ENCODE measurements at places on chromosomes 3 and 15.

- DNase-seq: no peak
Observed at GRCh38 chr15:91075739-91076138, 24.3 kb upstream of the SV2B start.

GRCh38 chr3:192082730-192083660 lies 622.0 kb downstream of the PYDC2 start:
- DNase-seq: no peak

GRCh38 chr3:13547591-13548371 lies 1.1 kb upstream of the FBLN2 start:
- no peak for DNase-seq

DNA sequence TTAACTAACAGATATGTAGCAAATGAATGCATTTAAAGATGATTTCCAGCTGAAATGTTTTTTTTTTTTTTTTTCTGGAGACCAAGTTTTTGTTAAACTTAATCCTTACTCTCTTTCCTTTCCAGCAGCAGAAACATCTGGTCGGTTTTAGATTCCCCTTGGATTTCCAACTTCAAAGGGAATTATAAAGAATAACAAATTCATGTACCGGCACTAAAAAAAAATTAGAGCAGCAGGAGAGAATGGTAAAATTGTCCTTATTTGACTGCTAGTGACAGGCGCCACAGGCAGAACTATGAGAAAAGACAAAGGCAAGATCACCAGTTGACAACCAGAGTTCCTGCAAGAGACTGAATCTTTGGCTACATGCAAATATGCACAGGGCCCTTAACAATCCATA lies 393.3 kb downstream of the TIGIT start:
- no peak for DNase-seq

DNA sequence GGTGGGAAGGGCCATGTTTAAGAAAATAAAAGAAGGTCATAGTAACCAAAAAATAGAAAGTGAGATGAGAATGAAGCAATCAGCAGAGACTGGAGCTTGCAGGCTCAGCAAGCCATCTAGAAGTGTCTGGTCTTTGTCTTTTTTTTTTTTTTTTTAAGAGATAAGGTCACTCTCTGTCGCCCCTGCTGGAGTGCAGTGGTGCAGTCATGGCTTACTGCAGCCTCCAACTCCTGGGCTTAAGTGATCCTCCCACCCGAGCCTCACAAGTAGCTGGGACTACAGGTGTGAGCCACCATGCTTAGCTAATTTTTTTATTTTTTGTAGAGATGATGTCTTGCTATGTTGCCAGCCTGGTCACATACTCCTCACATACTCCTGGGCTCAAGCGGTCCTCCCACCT lies 36.2 kb downstream of the GXYLT2 start:
- no peak for DNase-seq

- DNase-seq: no peak
Observed at GRCh38 chr15:63469190-63469589, 35.2 kb upstream of the USP3 start.

GRCh38 chr15:64452988-64453688 lies 7.2 kb upstream of the ZNF609 start:
- DNase-seq: no peak

DNA sequence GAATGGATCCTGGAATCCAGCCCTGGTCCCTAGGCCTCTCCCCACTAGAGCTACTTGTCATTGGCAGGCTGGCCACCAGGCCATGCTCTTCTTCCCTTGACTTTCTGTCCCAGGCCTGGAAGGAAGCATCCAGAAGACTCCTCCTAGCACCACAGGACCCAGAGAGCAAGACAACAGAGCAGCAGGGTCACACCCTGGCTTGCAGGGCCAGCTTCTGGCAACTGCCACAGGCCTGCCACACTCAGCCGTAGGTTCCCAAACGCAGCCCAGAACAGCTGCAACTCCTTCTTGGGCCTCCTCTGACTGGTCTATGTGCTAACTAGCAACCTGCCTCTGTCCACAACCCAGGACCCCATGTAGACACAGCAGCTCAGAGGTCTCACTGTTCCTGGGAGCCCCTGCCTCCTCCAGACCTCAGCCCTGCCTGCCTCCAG lies 36.8 kb upstream of the RPL32 start:
- DNase-seq: no peak

- DNase-seq: no peak
Observed at GRCh38 chr3:11808231-11808630, 38.5 kb downstream of the TAMM41 start.

DNA sequence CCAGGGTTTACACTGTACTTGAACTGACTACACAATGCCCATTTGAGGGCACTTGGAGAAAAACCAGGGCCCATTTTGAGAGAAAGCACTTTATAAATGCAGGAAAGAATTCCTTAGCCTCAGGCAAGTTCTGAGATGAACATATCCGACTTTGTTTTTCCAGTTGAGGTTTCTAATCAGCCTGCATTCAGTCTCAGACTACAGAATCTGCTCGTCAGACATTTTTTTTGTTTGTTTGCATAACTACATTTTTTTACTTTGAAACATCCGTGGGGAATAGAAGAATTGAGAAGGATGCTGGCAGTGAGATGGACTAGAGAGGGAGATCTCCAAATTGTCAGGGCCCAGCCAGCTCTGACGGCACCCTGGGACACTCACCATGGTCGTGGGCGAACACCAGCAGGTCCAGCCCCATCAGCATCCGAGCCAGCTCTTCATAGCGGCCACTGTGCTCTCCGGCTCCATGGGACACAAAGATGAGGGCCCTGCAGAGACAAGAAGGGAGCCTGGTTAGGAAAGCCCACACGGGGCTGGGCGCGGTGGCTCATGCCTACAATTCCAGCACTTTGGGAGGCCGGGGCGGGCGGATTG lies 40.8 kb downstream of the MGLL start:
- no peak for DNase-seq

DNA sequence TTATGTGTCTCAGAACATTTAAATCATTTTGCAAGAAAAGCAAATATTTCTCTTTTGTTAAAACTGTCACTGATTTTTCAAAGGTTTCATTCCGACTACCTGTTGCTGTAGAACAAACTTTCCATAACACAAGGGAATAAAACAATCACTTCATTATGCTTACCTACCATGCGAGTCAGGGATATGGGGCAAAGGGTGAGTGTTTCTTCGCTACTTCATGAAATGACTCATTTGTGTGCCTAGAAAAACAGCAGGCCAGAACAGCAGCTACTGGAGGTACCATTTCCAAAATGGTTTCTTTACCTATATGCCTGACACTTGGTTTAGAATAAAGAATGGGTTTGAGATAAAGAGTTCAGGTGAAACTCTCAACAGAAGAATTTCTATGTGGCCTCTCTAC lies 712.5 kb downstream of the PLOD2 start:
- DNase-seq: no peak

DNA sequence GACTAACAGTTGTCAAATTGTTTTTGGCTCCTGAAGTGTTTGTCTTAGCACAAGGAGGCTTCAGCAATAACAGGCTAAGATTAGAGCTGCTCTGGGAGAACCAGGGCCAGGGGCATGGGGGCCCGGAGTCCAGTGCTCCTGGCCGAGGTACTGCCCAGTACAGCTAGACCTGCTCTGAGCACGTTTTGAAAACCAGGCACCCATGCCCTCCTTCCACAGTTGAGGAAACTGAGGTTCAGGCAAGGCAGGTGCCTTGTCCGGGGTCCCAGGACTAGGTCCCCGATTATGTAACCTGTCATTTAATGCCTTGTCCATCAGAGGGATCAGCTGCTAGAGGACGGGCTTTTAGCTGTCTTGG lies 19.2 kb downstream of the KBTBD13 start:
- DNase-seq: no peak

GRCh38 chr3:34229876-34230275 lies 431.4 kb downstream of the PDCD6IP start:
- no peak for DNase-seq

- no peak for DNase-seq
Observed at GRCh38 chr15:62771234-62771633, 271.3 kb upstream of the TPM1 start.

GRCh38 chr15:90160781-90161727 lies 40.1 kb upstream of the SEMA4B start:
- no peak for DNase-seq

- no peak for DNase-seq
Observed at GRCh38 chr3:159996018-159996417, 7.4 kb downstream of the IL12A start.

DNA sequence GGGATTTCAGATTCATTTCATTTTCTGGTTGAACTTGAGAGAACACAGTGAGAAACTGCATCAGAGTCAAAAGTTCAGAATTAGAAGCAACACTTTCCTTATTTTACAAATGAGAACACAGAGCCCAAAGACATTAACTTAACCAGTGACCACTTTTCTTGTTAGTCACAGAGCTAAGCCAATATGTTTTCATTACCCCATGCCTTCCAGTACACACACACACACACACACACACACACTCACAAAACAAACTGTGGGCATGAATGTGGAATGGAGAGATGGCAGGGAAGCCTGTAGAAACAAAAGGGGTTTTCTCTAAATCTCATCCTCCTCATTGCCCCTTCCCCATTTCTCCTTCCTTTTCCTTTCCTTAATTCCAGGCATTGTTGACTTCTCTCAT lies 267.4 kb upstream of the GADL1 start:
- DNase-seq: no peak

DNA sequence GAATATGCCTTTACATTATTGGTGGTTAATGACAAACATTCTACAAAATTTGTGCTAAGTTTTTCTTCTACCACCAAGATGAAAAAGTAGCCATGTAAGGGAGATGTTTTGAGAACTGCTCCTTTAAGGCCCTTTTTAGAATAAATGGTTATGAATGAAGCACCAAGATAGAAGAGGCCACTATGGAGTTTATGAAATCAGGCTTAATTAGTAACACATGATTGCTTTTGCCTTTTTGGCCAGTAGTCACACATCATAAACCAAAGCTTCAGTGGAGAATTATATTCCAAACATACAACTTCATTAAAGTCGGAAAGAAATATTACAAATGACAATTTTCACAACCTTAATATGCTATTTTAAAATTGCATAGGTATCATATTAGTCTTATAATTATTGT lies 331.7 kb downstream of the RBMS3 start:
- DNase-seq: no peak

GRCh38 chr3:12221663-12222062 lies 63.0 kb upstream of the TIMP4 start:
- no peak for DNase-seq

- DNase-seq: no peak
Observed at GRCh38 chr15:51760805-51761204, 9.4 kb downstream of the TMOD2 start.

DNA sequence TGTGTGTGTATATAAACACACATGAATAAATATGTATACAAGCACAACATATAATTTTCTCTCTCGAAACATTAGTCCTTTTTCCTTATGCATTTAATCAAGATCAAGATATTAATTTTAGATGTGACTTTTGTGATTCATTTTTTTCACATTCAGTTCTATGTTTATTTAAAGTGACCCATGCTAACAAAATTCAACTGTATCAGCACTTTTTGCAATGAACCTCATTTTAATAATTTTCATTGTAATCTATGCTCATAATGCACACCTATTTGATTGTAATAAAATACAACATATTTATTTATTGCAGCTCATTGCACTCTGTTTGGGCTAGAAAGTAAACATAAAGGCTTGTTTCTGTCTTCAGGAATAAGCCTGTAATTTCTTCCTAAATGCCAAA lies 586.3 kb downstream of the ROBO2 start:
- DNase-seq: no peak

DNA sequence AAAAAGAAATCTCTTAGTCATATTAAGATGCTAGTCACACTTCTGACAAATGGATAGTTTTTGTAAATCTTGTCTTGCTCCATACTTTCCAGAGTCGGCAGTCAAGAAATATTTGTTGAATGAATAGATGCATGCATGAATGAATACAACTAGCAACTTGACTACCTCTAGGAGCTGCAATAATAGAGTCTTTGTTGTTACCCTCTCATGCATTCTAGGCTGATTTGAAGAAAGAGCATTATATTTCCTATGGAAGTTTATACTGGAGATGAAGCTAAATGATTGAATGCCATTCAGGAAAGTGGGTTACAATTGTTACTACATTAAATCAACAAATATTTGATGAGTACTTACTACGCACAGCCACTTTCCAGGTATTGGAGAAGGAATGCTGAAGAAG lies 18.1 kb upstream of the TRAT1 start:
- no peak for DNase-seq

- no peak for DNase-seq
Observed at GRCh38 chr3:48748754-48749153, 31.7 kb upstream of the IP6K2 start.

GRCh38 chr3:135967867-135968266 lies 2.3 kb downstream of the PPP2R3A start:
- no peak for DNase-seq

DNA sequence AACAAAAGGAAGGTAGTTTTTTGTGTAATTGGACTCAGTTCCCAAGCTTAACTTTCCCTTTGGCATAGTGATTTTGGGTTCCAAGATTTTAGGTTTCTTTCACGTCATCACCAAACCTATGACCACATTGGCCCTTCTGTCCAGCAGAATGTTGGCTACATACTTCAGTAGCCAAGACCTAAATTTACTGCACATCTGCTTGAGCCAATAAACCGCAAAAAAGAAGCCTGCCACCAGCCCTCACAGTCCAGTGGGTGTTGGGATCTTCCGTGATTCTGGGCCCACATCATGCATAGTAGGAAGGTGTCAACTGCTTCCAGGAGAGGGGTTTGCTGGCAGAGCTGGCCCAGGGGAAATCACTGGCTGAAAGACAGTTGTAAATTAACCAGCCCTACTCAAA lies 57.6 kb upstream of the LIPC start:
- DNase-seq: no peak
